GM03348 (cell line): ENCODE measurements at places on chromosomes 2 and 18.

- peak; percentile 61 for DNase-seq
Measured at GRCh38 chr2:190159453-190159852, 96.9 kb upstream of the MSTN start.

- peak; percentile 44 for DNase-seq
Measured at GRCh38 chr2:18311420-18312195, 248.8 kb downstream of the RDH14 start.

GRCh38 chr2:129733579-129733978, 245.9 kb upstream of the RAB6C start:
- DNase-seq = no peak

GRCh38 chr2:65554765-65555591, 122.6 kb upstream of the SPRED2 start:
- DNase-seq = peak; percentile 35

DNA sequence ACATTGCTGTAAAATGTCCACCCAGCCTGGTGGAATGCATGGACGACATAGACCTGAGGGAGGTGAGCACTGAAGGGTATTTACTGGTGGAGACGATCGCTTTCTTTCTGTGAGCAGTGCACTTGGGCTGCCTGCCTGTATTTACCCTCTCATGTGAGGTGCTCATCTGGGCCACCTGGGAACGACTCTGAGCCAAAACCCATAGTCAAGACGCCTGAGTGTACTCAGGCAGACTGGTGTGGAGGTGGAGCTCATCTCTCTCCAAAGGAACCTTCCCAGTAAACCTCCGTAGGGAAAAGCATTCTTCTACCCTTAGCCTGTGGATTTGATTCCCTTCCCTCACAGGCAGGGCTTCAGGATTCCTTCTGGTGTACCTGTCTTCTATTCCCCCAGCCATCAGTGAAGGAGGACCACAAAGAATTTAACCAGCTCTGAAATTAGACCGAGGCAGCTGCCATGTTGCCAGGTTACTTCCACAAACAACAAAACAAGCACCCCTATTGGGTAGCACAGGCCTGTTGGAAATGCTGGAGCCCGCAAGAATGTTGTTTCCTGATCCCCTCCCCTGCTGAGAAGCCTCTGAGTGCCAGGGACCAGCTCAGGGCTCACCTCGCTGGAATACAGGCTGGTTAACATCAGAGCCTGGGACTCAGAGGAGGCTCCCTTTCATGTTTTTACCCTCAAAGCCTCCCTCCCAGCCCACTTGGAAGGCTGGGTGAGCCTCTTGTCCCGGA, 47.5 kb upstream of the TXNDC2 start:
- DNase-seq = no peak

DNA sequence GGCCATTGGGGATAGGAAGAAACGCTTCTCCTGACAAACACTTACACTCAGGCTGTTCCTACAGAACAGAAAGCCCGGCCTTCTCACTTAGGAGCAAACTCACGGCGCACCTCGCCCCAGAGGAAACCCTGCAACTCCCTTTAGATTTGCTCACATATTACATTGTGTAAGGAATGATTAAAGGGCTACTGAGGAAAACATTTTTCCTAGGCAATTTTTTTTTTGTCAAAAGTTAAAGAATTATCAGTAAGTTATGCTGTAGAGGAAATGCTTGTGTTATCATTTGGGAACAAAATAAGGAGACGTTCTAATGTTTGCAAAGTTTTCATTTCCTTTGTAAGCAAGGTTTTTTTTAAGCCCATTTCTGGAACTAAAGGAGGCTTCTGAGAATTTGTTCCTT, 264.1 kb downstream of the HDAC4 start:
- no peak for DNase-seq

DNA sequence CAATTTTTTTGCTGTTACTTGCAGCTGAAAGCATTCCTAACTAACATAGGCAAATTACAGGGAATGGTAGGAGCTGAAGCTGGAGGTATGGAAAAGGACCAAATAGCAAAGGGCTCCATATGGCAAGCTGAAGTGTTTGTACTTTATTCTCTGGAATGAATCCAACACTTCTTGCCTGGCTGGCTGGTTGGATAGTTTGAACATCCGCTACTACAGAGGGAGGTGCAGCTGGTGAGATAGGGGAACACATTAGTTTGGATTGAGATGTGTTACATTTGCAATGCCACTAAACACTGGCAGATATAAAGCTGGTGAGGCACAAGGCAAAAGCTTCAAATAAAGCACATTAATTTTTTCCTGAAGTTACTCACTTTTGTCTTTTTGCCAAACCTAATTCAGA, 291.5 kb downstream of the SP3 start:
- no peak for DNase-seq

- DNase-seq = peak; percentile 60
Measured at GRCh38 chr2:36650031-36650829, 46.3 kb upstream of the VIT start.

GRCh38 chr2:3285901-3286645, 91.5 kb downstream of the EIPR1 start:
- no peak for DNase-seq

GRCh38 chr2:94873362-94874276, 2.4 kb downstream of the TEKT4 start:
- no peak for DNase-seq

GRCh38 chr2:64865831-64866345, 123.3 kb upstream of the SLC1A4 start:
- no peak for DNase-seq

DNA sequence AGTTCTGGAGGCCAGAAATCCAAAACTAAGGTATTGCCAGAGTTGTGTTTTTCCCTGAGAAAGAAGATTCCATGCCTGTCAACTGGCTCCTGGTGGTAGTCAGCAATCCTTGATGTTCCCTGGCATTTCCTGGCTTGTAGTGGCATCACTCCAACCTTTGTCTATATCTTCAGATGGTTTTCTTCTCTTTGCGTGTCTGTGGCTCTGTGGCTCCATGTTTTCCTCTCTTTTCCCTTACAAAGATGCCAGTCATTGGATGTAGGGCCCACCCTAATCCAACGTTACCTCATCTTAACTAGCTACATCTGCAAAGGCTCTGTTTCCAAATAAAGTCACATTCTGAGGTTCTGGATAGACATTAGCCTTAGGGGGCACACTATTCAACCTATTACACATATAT, 41.8 kb downstream of the SLC14A1 start:
- no peak for DNase-seq

DNA sequence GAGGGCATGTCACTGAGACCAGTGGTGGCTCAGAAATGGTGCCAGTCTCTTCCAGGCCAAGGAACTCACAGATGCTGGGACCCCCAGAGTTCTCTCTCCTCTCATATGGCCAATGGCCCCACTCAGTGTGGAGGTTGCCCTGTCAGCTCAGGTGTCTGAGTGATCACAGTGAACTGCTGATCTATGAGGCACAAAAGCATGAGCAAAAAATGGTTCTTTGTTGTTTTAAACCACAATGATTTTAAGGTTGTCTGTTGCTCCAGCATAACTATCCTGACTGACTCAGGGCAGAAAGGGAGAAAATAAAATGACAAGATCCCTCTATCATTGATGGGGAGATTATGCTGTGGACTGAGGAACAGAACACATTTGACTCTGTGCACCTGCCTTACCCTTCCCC, 57.8 kb downstream of the FBLN7 start:
- DNase-seq = no peak

- no peak for DNase-seq
Measured at GRCh38 chr2:155162494-155162893, 464.0 kb downstream of the KCNJ3 start.

DNA sequence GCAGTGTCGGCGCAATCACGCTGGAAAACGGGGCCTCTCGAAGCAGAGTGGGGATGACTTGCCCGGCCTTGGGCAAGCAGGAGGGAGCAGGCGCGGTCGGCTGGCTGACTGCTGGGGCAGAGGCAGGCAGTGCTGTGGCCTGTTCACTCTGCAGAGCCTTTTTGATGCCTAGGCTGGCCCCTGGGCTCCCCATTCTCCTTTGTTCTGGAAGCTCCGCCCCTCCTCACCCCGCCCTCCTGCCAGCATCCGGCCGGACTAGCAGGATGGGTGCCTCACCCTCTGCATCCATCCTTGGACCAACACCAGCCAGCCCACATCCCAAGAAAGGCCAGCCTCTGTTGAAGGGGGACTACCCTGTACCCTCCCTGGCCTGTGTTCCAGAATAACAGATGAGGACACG, at the start of gene ASPRV1:
Gene ASPRV1, minus strand, starts transcription at position 136 of the 400 bp plus-strand sequence. CDS start 195 bp downstream, outside the sequence.
- DNase-seq = no peak

DNA sequence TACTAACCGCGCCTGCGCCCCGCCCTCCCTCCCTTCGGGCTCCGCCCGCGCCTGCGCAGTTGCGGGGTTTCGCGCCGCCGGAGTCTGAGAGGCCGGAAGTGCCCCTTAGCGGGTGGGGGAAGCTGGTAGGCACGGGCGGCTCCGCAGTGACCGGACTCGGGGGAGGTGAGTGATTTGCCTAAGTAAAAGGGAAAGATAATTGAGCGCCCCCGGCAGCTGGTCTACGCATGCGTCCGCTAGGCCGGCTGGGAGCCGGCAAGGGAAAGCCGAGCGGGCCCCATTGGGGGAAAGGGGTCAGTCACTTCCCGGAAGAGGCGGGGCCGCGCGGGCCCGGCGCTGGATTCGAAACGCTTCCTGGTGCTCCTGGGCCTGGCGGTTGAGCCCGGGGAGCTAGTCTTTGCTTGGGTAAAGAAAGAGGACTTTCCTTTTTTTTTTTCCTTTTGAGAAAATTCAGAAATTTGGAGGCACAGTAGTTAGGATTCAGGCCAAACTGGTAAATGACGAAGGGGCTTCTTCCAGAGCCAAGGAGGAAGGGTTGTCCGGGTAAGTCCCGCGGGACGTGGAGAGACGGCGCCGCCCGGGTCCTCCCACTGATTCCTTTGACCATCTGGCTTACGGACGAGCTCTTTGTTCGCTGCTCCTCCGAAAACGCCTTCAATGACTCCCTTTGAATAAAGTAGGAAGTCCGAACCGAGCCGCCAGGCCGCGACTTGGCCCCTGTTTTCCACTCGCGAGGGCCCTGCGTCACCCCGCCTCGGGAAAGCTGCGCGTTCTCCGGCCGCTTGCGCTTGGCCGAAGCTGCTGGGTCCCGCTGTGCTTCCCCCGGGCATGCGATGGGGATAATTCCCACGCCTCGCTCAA, at the start of the genes GEN1 and SMC6:
Gene GEN1, plus strand, starts transcription at position 336 of the 861 bp plus-strand sequence. CDS start 5,806 bp downstream, outside the sequence.
Gene SMC6, minus strand, starts transcription at position 8 of the 861 bp plus-strand sequence. CDS start 7,864 bp downstream, outside the sequence.
- peak; percentile 100 for DNase-seq

GRCh38 chr18:8411492-8411891, 197.7 kb upstream of the RAB12 start:
- no peak for DNase-seq

DNA sequence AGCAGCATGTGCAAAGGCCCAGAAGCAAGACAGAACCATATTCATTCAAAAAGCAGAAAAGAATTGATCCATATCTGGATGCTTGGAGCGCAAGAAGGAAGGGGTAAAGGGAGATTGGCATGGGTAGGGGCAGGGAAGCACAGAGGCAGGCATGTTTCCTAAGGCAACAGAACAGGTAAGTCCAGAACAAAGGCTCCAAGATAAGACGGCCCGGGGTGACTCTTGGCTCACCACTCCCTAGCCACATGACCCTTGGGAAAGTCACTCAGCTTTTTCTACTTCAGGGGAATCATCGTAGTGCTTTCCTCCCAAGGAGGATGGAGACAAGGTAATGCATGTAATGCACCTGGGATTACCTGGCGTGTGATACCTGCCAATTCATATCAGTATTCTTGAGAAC, 37.7 kb upstream of the ST3GAL5 start:
- no peak for DNase-seq

DNA sequence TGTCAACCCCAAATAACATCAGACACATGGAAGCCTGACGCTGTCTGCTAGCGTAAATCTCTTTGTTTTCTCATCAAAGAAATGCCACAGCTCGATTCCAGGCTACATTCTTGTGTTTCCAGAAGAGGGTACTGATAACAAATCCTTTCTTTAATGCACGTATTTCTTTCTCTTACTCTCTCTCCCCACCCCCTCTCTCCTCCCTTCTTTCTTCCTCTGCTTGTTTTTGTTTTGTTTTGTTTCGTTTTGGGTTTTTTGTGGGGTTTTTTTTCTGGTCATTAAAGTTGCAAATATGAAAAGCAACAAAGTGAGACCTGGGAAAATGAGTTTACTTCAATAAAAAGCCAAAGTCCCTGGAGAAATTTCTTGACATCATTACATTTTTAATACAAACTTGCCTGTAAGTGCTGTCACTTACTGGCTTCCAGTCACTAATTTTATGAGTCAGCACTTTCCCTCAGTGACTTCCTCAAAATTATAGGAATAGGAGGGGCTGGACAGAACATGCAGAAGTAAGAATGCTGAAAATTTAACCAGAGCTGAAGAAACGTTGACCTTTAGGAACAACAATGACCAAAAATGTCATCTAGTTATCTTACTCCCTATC, 106.7 kb upstream of the NABP1 start:
- DNase-seq = peak; percentile 57

DNA sequence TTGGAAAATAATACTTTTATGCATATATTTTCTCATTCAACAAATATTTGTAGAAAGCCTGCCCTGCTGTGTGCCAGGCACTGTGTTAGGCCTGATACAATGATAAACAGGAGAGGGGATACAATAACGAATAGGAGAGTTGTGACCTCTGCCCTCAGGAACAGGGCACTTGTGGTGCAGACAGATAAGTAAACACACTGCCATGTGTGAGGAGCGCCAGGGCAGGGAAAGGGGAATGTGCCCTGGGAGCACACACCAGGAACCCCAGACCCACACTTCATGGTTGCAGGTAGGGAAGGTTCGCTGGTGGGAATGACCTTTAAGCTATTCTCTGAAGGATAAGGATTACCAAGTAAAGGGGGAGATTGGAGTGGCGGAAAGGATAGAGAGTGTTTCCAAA, 42.2 kb upstream of the DSC1 start:
- no peak for DNase-seq

- DNase-seq = no peak
Measured at GRCh38 chr18:44770641-44771040, 90.0 kb downstream of the SETBP1 start.

DNA sequence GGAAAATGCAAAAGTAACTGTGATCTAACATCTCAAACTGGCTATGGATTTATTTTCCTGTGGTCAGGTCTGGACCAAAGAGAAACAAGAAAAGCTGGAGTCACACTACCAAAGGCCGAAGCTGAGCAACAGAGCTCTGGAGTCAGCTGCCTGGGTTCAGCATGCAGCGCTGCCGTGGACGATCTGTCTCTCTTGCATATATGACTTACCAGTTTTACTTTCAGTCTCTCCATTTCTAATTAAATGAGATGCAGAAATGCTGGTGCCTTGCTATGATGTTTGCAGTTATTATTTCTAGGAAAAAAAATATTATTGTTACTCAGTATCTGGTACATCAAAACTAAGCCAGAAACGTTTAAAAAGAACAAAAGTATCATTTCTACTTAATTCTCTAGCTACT, 813.2 kb downstream of the RNF144A start:
- no peak for DNase-seq

DNA sequence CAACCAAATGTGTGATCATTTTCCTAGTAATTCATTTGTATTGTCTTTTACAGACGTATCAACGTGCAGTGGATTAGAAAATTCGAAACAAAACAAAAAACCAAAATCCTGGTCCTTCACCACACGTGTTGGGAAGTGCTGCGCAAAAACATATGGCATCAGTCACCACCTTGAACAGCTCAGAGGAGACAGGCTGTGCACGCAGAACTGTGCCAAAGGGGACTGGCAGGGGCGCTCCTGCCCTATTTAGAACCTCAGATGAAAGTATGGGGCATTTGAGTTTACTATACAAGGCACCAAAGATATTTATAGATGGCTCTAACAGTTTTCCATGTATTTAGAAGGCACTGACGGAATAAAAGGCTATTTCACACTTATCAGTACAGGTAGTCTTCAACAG, 42.3 kb downstream of the NOL10 start:
- DNase-seq = no peak
